SW 1271 (cell line): ENCODE measurements at places on chromosomes 3 and 15.

DNA sequence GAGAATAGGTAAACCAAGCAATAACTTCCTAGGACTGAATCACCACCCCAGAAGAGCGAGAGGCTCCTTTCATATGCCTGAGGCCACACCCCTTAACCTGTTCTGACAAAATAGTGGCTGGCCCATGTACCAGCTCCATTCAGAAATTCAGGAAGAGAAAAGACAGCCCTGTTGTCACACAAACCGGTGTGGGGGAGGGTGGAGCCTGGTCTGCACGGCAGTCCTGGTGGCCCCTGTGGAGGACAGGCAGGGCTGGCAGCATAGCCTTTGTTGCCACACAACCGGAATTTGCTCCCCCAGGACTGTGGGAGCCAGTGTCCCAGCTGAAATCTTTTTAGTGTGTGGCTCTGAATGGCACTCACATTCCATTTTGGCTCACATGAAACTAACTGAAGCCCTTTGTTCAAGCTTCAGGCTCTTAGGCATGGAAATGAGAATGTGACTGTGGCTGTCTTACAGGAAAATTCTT lies 23.8 kb downstream of the RLBP1 start:
- no peak for DNase-seq

DNA sequence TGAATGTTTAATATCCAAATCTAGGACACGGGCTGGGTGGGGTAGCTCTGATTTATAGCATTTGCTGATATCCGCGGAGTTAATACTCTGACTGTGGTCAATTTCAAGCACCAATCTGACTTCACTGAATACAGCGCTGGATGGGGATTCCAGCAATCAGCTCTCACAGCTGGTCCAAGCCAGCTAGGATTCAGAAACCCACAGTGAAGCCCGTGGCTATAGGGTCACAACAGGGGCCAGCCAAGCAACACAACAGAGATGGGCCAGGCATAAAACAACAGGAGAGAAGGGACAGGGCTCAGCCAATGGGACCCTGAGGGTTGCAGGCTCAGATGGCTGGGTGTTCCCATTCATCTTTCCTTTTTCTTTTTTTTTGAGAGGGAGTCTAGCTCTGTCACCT lies 5.4 kb upstream of the LMAN1L start:
- DNase-seq: no peak

DNA sequence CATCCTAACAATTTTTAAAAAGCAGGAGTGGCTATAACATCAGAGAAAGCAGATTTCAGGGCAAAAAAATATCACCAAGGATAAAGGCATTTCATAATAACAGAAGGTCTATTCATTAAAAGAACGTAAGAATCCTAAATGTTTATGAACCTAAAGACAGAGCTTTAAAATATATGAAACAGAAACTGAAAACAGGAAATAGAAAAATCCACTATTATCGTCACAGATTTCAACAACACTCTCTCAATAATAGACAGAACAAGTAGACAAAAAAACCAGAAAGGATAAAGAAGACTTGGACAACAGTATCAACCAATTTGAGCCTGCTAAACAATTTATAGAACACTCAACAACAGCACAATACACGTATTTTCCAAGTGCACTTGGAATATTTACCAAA lies 71.4 kb downstream of the FBXL22 start:
- DNase-seq: no peak

DNA sequence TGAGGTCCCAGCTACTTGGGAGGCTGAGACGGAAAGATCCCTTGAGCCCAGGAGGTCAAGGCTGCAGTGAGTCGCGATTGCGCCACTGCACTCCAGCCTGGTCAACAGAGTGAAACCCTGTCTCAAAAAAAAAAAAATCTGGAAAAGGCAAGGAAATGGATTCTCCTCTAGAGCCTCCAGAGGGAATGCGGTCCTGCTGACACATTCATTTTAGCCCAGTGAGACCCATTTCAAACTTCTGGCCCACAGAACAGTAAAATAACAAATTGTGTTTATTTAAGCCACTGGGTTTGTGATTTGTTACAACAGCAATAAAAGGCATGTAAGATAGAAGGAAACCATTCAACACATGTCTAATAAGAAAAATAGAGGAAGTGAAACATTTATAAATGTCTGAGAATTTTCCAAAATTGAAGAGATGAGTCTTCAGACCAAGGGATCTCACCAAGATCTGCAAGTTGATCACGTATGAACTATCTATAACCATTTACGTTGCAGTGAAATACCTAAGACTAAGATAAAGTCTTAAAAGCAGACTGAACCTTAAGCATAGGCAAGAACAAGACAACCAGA lies at the start of gene HTR3E:
Gene HTR3E, plus strand, starts transcription at position 254 of the 573 bp plus-strand sequence. CDS start 466 bp downstream, outside the sequence.
- DNase-seq: no peak

GRCh38 chr3:159669766-159670165 lies 318.9 kb upstream of the IL12A start:
- DNase-seq: no peak

GRCh38 chr15:25790000-25790660 lies 73.0 kb downstream of the ATP10A start:
- DNase-seq: no peak

DNA sequence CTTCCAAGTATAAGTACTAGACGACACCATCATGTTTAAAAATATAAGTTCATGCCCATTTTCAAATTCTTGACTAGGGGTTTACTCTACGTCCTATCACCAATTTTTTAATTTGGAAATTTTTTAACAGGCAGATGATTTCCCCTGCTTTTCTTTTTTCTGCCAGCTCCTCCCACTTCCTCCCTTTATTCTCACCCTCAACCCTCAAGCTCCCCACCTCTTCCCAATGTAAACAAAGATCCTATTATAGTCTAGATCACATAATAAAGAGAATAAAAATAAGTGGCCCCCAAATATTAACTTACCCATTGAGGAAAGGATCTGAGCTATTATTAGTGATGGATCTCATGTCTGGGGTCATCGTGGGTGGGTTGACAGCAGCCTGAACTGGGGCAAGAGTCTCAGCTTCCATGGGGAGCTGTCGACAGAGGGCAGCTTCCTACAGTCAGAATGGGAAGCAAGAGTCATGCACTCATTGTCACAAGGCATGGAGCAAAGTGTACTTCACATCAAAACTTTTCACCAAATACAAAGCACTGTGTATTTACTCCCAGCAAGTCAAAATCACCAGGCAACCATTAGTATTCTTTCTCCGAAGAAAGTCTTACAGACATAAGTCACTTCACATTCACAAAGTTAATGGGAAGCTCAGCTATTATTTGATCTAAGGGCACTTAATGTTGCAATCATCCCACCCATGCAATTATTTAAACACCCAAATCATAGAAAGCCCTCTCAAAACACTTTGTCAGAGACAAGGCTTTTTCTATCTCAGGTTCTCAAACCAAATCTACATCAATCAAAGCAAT lies 53.2 kb downstream of the TM4SF4 start:
- DNase-seq: no peak

DNA sequence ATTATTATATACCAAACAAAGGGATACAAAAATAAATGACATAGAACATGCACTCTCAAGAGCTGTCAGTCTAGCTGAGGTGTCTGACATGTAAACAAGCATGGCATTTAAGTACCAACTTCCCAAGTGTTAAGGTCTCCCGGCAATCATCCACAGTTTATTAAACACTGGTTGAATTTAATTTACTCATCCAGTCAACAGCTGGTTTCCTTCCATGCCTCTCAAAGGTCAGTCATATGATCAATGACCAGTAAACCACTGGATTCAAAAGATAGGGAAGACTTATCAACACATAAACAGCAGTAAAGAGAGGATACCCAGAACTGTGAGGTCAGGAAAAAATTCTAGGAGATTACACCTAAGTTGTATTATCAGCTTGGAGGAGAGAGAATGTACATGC lies 80.4 kb downstream of the ADAM10 start:
- DNase-seq: no peak

DNA sequence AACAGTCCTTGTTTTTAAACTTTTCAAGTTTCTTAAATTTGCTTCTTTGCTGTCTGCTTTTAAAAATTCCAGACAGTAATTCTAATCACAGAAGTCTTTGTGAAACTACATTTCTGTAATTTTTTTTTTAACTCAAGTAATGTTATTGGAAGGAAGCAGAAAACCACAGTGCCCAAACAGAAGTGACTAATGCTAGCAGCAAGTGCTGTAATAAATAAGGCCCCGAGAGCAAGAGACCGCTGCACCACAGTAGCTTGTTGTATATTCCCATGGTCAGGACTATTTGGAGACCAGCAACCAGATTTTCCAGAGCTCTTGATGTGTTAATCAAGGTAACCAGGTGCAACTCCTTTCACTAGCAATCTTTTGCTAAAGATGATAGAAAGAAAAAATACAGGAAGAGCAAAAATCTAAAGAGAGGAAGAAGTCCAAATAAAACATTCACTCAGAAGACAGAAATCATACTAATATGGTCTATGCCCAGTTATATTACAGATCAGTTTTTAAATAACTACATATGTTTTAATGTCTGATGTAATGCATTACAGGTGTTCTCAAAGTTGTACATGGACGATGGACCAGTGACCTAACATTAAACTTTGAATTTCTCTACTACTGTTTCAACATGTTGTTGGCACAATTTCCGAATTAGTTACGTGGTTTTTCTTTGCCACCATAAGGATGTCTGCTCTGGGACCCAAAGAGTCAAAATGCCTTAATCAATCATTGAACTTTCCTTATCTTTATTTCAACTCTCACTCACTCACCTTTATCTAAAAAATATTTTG lies 36.4 kb downstream of the WWTR1 start:
- DNase-seq: no peak

GRCh38 chr15:65071381-65071811 lies 3.6 kb upstream of the RASL12 start:
- no peak for DNase-seq

DNA sequence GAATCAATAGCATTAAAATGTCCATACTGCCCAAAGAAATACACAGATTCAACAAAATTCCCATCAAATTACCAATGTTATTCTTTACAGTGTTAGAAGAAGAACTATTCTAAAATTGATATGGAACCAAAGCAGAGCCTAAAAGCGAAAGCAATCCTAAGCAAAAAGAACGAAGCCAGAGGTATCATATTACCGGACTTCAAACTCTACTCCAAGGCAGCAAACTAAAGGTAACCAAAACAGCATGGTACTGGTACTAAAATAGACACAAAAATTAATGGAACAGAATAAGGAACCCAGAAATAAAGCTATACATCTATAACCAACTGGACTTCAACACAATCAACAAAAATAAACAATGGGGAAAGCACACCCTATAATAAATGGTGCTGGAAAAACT lies 167.5 kb downstream of the ADAMTS9 start:
- no peak for DNase-seq

DNA sequence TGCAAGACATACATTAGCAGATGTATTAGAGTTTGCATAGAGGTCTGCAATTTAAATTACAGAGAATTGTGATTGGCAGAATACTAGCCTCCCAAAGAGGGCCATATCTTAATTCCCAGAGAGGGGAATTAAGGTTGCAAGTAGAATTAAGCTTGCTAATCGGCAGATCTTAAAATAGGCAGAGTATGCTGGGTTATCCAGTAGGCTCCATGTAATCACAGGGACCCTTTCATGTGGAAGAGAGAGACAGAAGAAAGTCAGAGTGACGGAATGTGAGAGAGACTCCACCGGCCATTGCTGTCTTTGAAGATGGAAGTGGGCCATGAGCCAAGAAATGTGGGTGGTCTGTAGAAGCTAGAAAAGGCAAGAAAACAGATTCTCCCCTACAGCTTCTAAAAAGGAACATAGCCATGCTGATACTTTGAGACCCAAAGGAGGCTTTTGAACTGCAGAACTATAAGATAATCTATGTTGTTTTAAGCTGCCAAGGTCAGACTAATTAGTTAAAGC lies 38.8 kb downstream of the IMPG2 start:
- DNase-seq: no peak

DNA sequence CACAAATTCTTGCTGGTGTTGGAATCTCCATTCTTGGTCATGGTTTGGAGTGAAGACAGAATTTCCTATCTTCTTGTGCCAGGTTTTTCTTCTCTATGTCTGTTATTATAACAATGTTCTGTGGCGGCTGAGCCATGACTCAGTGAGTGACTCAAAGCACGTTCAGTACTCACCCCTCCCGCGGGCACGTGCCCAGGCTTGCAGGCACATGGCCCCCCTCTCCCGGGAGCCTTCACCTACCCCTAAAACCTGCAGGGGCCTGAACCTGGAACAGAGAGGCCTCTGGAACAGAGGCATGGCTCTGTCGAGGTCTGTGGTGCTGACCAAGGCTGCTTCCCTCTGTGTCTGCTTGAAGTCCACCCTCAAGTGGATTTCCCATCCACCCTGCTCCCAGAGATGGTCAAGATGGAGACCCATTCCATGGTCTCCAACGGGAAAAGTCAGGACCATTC lies 27.6 kb downstream of the PLXNB1 start:
- DNase-seq: no peak

DNA sequence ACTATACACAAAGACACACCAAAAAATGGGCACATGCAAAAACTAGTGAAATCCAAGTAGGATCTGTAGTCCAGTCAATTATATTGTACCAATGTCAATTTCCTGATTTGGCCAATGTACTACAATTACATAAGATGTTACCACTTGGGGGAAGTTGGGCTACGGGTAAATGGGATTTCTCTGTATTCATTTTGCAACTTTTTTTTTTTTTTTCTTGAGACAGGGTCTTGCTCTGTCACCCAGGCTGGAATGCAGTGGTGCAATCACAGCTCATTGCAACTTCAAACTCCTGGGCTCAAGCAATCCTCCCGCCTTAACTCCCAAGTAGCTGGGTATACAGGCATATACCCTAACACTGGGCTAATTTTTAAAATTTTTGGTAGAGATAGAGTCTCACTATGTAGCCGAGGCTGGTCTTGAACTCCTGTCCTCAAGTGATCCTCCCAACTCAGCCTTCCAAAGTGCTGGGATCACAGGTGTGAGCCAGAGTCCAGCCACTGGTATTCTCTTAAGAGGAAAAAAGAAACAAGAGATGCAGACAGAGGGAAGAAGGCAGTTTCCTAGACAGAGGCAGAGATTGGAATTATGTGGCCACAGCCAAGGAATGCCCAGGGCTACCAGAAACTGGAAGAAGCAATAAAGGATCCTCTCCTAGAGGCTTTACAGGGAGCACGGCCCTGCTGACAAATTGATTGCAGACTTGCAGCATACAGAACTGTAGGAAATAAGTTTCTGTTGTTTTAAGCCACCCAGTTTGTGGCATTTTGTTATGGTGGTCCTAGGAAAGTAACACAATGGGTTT lies 33.3 kb downstream of the TFDP2 start:
- DNase-seq: no peak

DNA sequence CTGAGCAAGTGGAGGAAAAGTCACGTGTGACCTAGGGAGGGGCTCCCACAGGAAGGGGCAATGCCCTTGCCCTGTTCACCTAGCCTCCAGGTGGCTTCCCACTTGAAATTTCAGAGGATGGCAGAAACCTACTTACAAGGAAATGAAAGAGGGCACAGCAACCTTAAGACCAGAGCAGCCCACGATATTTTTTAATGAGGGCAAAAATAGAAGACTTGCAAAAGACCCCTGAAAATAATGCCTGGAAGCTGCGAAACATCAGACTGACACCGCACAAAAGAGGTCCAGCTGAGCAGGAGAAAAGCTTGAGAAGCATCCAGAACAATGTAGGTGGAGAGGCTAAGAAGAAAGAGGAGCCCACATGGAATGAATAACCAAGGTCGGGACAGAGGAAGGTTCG lies 66.1 kb downstream of the KLF15 start:
- DNase-seq: no peak
